Astrocyte (in vitro differentiated cells and primary cell): ENCODE measurements at places on chromosomes 6 and 20. TPM values are rescaled to one million over a fixed set of nuclear protein-coding genes. Genes with fewer than 3 reads are reported as not detected.

The KIF3B gene
- 27.9 and 28.5 TPM in 2 replicates for total RNA-seq

The SLC32A1 gene
- total RNA-seq, result not detected in 2 replicates

The APOBEC2 gene
- total RNA-seq, result not detected in 2 replicates

The NOX3 gene
- 0.30 TPM in 1 of 2 replicates, not detected in the other for total RNA-seq

DNA sequence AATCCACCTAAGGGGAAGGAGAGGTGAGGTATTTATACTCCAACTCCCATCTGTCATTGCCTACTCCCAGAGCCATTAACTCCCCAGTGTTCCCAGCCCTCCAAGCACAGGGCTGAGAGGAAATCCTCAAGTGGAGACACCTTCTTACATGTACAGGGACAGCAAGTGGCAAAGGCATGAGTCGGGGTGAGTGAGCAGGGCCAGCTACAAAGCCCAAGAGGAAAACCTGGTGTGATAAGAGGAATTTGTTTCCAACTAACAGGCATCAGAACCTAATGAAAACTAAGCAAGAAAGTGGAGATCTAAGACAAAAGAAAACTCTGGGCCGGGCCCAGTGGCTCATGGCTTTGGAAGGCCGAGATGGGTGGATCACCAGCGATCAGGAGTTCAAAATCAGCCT lies 70.0 kb upstream of the SRSF6 start:
- peaks cover 2% of the 10 kb centered on the region for H3K27me3 ChIP-seq
- H3K27ac ChIP-seq, result no peak overlapping the region
- no peak overlapping the region for H3K4me3 ChIP-seq
- no peaks in the 10 kb centered on the region for H3K36me3 ChIP-seq
- DNase-seq, result no peak
- H3K4me1 ChIP-seq, result no peaks in the 10 kb centered on the region

- H3K27ac ChIP-seq, result peak overlapping the region; percentile 31
- H3K36me3 ChIP-seq, result no peaks in the 10 kb centered on the region
- no peaks in the 10 kb centered on the region for H3K27me3 ChIP-seq
- DNase-seq, result peak; percentile 47
- H3K4me1 ChIP-seq, result peaks cover 12% of the 10 kb centered on the region
Observed at GRCh38 chr20:63957004-63957689, 931 bp upstream of the UCKL1 start.

GRCh38 chr20:33991502-33991901 lies 2.2 kb upstream of the RALY start:
- H3K27me3 ChIP-seq, result no peaks in the 10 kb centered on the region
- H3K4me1 ChIP-seq, result peaks cover 21% of the 10 kb centered on the region
- no peaks in the 10 kb centered on the region for H3K36me3 ChIP-seq

GRCh38 chr6:37207903-37208456 lies 38.0 kb downstream of the PIM1 start:
- no peaks in the 10 kb centered on the region for H3K36me3 ChIP-seq
- no peak overlapping the region for H3K27ac ChIP-seq
- no peaks in the 10 kb centered on the region for H3K4me1 ChIP-seq
- peaks cover 3% of the 10 kb centered on the region for H3K27me3 ChIP-seq
- peak; percentile 40 for DNase-seq
- no peak overlapping the region for H3K4me3 ChIP-seq

DNA sequence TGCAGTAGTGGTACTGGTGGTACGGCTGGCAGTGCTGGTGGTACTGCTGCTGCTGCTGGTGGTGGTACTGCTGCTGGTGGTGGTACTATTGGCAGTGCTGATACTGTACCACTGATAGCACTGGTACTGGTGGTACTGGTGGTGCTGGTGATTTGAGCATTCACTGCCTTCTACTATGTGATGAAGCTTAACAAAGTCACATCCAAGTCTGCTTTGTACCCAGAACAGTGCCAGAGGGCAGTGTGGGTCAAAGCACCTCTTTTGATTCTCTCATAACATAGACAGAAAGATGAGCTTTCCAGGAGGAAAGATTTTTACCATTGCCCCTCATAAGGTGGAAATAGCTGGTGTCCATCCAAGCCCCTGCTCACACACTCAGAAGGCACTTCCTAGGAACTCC lies 48.7 kb downstream of the ANKRD6 start:
- peaks cover 10% of the 10 kb centered on the region for H3K4me1 ChIP-seq
- no peak overlapping the region for H3K27ac ChIP-seq
- no peaks in the 10 kb centered on the region for H3K36me3 ChIP-seq
- H3K27me3 ChIP-seq, result no peaks in the 10 kb centered on the region
- no peak for DNase-seq

- peaks cover 12% of the 10 kb centered on the region for H3K36me3 ChIP-seq
- DNase-seq, result peak; percentile 12
- H3K4me3 ChIP-seq, result no peak overlapping the region
- no peaks in the 10 kb centered on the region for H3K27me3 ChIP-seq
- H3K27ac ChIP-seq, result no peak overlapping the region
Observed at GRCh38 chr6:149779644-149779963, 30.1 kb downstream of the PCMT1 start.

DNA sequence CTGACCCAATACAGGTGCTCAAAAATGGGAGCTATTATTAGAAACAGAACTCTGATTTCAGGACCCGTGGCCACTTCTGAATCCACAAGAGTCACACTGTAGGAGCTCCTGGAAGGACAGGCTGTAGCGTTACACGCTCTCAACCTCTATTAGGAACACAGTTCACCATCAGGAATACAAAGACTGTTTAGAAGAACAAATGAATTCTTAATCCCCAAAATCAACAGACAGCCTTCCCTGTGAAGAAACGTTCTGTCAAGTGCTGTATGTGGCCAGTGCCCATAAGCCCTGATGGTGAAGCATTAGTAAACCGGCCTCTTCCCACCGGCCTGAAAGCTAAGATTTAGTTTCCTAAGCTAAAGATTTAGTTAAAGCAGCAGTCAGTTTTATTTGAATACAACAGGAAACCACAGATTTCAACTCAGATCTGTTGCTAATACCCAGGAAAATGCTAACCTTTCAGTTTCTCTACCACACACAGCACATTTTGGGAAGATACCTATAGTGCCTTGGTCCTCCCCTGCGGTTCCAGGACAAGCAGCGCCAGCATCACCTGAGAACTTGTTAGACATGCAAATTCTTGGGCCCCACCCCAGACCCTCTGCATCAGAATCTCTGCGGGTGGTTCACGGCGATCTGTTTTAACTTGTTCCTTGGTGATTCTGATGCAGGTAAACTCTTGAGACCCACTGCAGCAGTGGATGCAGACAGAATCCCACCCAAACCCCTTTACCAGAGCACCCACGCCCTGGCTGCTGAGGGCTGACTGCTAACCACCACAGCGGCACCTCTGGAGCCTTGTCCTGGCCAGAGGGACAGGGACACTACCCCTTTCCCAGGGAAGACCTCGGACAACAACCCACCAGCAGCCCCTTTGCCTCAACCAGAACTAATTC lies 33.4 kb downstream of the MTRES1 start:
- H3K27me3 ChIP-seq, result no peaks in the 10 kb centered on the region
- no peak overlapping the region for H3K27ac ChIP-seq
- H3K36me3 ChIP-seq, result no peaks in the 10 kb centered on the region
- H3K4me1 ChIP-seq, result peaks cover 20% of the 10 kb centered on the region
- H3K4me3 ChIP-seq, result no peak overlapping the region
- DNase-seq, result no peak

GRCh38 chr6:69622230-69622629 lies 174.6 kb downstream of the LMBRD1 start:
- H3K27me3 ChIP-seq, result no peaks in the 10 kb centered on the region
- H3K4me1 ChIP-seq, result no peaks in the 10 kb centered on the region
- no peak overlapping the region for H3K27ac ChIP-seq
- no peak overlapping the region for H3K4me3 ChIP-seq
- no peaks in the 10 kb centered on the region for H3K36me3 ChIP-seq

DNA sequence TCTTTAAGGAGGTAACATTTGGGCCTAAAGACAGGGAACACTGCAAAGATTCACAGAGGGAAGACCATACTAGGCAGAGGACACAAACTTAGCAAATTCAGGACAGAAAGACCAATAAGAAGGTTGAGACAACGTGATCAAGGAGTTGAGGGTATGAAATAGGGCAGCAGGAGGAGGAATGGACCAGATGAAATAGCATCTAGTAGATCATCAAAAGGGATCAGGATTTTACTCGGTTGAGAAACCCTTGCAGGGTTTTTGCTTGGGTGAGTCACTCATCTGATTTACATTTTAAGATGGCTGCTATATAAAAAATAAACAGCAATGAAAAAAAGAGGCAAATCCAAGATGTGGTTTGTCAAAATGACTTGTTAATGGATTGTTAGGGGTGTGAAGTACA lies 4.7 kb downstream of the BCLAF1 start:
- peak; percentile 37 for DNase-seq
- H3K36me3 ChIP-seq, result peaks cover 19% of the 10 kb centered on the region
- peak overlapping the region; percentile 4 for H3K27ac ChIP-seq
- H3K4me1 ChIP-seq, result peaks cover 32% of the 10 kb centered on the region
- no peaks in the 10 kb centered on the region for H3K27me3 ChIP-seq

- H3K27me3 ChIP-seq, result peaks cover 4% of the 10 kb centered on the region
- H3K27ac ChIP-seq, result no peak overlapping the region
- H3K36me3 ChIP-seq, result no peaks in the 10 kb centered on the region
Observed at GRCh38 chr6:3287308-3287707, 28.6 kb downstream of the PSMG4 start.

DNA sequence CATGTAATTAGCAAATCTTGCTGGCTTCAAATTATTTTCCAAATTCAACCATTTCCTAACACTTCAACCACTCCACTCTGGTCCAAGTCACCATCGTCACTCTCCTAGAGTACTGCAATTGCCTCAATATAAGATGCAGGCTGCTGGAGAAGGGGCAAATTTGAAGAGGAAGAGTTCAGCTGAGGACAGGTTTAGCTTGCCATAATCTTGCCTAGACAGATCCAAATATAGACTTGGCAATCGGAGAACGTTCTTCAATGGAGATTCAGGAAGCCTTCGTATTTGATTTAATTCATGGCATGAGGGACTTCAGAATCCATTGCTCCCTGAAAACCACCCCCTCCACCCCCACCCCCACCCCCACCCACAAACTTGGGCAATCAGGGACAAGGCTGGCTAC lies 15.4 kb upstream of the KHDC1L start:
- no peaks in the 10 kb centered on the region for H3K36me3 ChIP-seq
- no peaks in the 10 kb centered on the region for H3K27me3 ChIP-seq
- no peak overlapping the region for H3K4me3 ChIP-seq
- no peak overlapping the region for H3K27ac ChIP-seq
- no peaks in the 10 kb centered on the region for H3K4me1 ChIP-seq
- no peak for DNase-seq

DNA sequence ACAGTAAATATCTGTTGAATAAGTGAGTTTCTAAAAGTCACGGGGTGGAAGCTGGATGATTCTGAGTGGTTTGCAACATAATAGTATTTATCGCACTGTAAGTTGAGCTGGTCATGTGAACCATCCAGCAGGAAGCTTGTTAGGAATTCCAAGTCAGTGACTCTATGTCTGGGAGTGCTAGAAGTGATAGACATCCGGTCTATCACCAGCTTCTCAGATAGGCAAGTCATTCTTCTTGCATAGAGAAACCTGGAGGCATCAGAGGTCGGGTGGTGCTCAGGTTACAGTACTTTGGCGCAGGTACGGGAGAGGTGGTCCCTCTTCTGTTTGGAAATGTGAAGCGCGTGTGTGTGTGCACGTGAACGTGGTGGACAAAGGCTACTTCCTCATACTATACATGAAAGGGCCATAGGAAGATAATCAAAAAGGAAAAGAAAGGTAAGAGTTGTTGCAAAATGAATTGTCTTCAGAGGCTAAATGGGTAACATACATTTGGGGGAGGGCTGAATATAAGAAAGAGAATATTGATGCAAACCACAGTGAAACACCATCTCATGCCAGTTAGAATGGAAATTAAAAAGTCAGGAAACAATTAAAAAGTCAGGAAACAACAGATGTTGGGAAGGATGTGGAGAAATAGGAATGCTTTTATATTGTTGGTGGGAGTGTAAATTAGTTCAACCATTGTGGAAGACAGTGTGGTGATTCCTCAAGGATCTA lies 299.3 kb upstream of the ZFP64 start:
- peaks cover 25% of the 10 kb centered on the region for H3K4me1 ChIP-seq
- DNase-seq, result peak; percentile 98
- peak overlapping the region; percentile 95 for H3K27ac ChIP-seq

GRCh38 chr6:135088818-135089809 lies 34.5 kb upstream of the HBS1L start:
- DNase-seq, result peak; percentile 71
- no peak overlapping the region for H3K27ac ChIP-seq
- H3K4me1 ChIP-seq, result no peaks in the 10 kb centered on the region
- H3K4me3 ChIP-seq, result no peak overlapping the region
- H3K27me3 ChIP-seq, result no peaks in the 10 kb centered on the region

- DNase-seq, result no peak
- no peaks in the 10 kb centered on the region for H3K4me1 ChIP-seq
- no peaks in the 10 kb centered on the region for H3K36me3 ChIP-seq
Observed at GRCh38 chr6:155582016-155582991, 126.7 kb upstream of the NOX3 start.

GRCh38 chr6:153804755-153805330 lies 234.2 kb upstream of the OPRM1 start:
- H3K4me3 ChIP-seq, result no peak overlapping the region
- H3K4me1 ChIP-seq, result no peaks in the 10 kb centered on the region
- DNase-seq, result no peak

GRCh38 chr20:57714409-57715267 lies 4.8 kb upstream of the PMEPA1 start:
- H3K36me3 ChIP-seq, result no peaks in the 10 kb centered on the region
- no peak overlapping the region for H3K4me3 ChIP-seq
- H3K27ac ChIP-seq, result no peak overlapping the region
- DNase-seq, result peak; percentile 71
- H3K27me3 ChIP-seq, result no peaks in the 10 kb centered on the region

GRCh38 chr6:13013681-13014503 lies 297.3 kb downstream of the PHACTR1 start:
- H3K27me3 ChIP-seq, result peaks cover 51% of the 10 kb centered on the region
- peak overlapping the region; percentile 42 for H3K4me3 ChIP-seq
- no peak for DNase-seq
- H3K27ac ChIP-seq, result no peak overlapping the region
- H3K4me1 ChIP-seq, result no peaks in the 10 kb centered on the region
- H3K36me3 ChIP-seq, result no peaks in the 10 kb centered on the region

DNA sequence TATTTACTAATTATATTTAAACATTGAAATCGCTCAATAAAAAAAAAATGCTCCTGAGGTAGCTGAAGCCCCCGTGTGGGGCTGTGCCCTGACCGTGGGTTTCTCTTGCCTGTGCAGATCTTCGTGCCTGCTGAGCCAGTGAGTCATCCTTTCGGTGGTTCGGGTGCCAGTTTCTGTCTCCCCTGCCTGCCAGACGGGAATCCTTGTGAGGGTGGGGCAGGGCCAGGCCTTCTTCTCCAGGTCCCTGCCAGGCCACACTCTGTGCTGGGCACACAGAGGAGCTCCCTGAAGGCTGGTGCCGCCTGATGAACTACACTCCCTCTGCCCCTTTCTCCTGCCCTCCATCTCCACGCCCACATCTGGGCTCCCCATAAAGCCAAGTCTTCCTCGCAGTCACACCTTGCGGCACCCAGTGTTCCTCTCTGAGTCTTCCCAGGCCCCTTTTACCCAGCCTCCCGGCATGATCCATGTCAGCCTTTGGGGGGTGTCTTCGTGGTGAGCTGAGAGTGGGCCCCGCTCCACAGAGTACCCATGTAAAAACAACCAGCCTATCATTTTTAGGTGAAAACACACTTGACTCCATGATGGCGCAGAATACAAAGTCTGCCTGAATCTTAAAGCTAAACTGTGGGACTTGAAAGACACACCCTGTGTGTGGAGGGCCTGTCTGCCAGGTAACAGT lies 19.3 kb downstream of the FGD2 start:
- H3K4me1 ChIP-seq, result peaks cover 4% of the 10 kb centered on the region
- no peak for DNase-seq
- no peak overlapping the region for H3K4me3 ChIP-seq
- no peaks in the 10 kb centered on the region for H3K36me3 ChIP-seq
- no peak overlapping the region for H3K27ac ChIP-seq

GRCh38 chr6:29596381-29596900 lies 11.5 kb downstream of the OR2H2 start:
- H3K36me3 ChIP-seq, result peaks cover 3% of the 10 kb centered on the region
- DNase-seq, result no peak
- H3K27me3 ChIP-seq, result no peaks in the 10 kb centered on the region
- no peak overlapping the region for H3K4me3 ChIP-seq
- H3K4me1 ChIP-seq, result no peaks in the 10 kb centered on the region
